ENCODE measurements at places on chromosomes 11 and 22.

- no peak for DNase-seq
Observed at GRCh38 chr11:16572945-16573344, 165.5 kb upstream of the C11orf58 start.

DNA sequence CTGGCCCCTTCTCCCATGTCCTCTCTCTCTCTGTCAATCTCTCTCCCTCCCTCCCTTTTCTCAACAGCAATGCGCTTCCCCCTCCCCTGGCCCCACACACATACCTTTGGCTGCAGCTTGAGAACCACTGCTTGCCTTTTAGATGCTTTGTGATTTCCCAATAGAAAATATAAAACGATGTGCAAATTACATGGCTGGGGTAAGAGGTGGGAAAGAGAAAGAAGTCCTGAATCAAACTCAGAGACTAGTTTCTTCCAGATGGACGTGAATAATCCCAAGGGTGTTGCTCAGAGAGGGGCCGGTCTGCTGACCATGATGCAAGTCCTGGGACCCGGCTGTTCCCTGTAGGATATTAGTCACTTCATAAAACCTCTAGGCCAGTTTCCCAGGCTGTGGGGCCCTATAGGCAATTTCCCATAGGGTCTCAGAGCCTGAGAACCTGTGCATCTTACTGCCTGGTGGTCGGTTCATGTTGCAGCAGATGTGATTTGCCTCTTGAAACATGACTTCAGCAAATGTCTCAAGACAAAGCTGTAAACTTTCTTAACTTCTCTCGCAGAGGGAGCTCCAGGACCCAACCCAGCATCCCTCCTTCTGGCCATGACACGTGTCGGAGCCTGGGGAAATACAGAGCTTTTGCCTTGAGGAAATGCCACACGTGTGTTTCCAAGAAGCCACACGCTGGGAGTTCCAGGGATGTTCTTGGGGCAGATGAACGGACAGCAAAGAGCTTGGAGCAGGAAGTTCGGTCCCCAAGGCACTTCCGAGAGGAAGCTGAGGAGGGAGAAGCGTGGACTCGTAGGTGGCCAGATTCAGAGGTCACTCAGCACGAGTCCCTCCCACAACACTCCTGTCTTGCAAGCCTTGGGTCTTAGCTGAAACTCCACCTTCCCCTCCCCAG lies 34.5 kb upstream of the ETS1 start:
- no peak for DNase-seq

DNA sequence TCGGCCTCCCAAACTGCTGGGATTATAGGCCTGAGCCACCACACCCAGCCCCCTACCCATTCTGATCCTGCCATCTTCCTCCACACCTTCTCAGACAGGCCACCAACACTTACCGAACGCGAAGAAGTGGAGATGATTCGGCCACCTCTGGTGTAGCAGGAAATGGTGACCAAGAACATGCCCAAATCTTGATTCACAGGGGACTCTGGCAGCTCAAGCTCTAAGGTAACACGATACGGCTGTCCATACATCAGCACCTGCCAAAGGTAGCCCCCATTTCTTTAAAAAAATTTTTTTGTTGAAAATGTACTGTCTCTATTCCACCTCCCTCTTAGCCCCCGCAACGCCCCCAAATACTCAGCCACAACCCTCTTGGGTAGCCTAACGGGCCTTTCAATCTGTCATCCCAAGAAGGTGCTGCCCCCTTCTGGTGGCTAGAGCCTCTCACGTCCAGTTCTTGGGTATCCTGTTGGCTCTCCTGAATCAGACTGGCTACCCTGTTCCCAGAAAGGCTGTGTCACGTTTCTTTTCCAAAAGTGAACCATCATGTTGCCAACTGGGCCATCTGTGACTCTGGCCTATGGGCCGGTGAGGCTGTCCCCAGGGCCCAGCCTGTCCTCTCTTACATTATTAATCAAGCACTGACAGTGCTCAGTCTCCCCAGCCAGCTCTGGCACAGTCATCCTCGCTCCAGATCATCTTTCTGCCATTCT lies 5.3 kb upstream of the LRRN4CL start:
- peak; percentile 67 for DNase-seq

DNA sequence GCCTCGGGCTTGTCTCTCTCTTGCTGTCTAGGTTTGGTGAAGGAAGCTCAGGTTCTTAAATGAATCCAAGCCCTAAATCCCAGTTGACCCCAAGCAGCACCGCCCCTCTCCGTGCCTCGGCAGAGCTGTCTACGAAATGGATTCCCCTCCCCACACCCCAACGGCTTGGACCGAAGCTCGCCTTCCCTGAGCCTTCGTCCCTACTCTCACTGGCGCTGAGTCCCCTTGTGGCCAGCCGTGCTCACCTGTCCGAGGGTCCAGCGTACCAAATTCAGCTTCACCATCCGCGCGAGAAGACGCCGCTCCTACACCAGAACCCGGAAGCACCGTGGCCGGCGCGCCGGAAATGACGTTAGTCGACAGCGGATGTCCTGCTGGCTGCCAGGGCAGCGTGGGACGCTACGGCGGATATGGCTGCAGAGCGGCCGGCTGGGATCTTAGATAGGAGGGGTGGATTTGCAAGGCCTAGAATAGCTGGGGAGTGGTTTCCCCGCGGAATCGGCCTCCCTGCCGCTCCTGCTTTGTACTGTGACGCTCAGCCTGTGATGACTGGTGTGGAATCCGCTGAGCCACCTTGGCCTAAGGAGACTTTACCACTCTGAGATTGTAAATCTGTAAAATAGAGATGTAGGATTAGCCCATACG lies at the start of gene TFIP11:
Gene TFIP11 (minus strand): TSS at position 325 of the 645 bp plus-strand sequence. CDS start 2,201 bp downstream, outside the sequence.
- DNase-seq: peak; percentile 92

DNA sequence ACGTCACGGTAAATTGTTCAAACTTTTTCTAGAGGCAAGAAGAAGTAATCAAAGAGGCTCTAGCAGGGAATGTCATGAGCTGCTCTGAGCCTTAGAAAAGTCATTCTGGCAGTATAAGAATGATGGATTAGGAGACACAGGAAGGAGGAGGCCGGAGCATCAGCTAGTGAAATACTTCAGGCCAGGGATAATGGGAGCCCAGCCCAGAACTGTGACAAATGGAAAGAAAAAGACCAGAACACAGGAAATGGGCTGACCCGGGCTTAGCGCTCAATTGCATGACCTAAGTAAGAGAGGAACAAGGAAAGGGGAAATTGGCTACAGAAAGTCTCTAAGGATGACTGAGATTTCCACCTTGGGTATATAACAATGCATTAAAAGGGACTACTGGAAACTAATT lies 108.6 kb downstream of the LARGE1 start:
- DNase-seq: no peak

DNA sequence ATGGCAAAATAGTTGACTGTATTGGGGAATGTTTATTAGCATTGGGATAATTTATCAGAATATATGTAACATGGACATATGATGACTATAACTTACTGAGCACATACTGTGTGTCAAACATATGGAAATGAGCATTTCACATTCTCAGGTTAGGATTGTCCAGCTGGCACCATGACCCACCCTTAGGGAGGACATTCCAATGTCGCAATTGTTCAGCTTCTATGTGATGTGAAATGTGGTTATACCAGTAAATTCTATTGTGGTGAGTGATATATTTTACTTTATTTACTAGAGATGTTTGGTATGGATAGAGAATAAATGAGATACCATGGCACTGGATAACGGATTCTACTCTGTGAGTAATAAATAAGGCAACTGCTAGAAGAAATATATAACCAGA lies 50.4 kb downstream of the OR4A47 start:
- no peak for DNase-seq

DNA sequence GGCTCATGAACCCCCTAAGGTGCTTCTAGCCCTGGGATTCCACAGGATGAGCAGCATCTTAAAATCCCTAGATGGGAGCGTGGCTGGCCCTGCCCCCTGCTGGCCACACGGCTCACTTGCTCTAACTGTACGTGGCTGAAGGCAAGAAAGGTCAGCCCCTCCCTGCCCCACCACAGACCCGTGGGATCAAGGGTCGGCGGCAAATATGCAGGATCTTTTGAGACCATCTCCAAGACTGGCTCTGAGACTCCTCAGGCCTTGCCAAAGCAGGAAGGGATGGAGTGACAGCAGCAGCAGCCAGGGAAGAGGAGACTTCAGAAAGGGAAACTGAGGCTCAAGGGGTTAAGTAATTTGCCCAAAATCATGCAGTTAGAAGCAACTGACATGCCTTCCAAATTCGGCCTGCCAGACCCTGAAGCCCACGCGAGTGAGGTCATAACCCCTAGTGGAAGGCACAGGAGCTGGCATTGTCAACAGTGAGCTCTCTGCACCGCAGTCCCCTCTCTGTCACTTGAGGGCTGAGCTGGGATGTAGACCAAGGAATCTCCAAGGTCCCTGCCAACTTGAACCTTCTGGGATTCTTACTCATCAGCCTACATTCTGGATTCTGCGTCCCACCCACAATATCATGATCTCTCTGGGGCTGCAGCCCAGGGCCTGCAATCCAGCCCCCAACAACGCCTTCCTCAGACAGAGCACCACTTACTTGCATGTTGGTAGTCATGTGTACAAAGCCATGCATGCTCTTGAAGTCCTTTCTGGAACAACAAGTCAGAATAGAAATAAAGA lies 31.4 kb downstream of the CREB3L1 start:
- DNase-seq: peak; percentile 68

- peak; percentile 53 for DNase-seq
Observed at GRCh38 chr11:2156416-2157182, 4.4 kb downstream of the INS start.

DNA sequence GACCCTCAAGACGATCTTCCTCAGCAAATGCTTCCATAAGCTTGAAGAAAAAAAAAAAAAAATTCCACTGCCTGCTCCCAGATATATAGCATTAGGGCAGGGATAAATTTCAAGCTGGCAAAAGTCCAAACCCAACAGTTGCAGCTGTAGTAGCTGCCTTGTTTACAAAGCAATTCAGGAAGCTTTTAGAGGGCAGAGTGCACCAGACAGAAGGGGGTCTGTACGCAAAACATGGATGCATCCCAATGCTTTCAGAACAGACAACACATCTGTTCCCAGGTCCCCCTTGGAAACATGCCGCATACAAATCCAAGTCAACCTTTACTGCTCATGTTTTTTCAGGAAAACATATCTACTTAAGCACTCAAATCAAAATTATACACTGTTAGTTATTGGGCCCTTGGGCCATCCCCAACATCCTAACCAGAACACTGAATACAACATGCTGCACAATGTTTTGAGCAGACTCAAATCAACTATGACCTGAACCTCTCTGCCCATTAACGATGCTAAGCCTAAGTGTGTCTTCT lies 94.5 kb downstream of the CADM1 start:
- DNase-seq: no peak

GRCh38 chr11:7694235-7694634 lies 12.0 kb downstream of the OVCH2 start:
- DNase-seq: no peak

DNA sequence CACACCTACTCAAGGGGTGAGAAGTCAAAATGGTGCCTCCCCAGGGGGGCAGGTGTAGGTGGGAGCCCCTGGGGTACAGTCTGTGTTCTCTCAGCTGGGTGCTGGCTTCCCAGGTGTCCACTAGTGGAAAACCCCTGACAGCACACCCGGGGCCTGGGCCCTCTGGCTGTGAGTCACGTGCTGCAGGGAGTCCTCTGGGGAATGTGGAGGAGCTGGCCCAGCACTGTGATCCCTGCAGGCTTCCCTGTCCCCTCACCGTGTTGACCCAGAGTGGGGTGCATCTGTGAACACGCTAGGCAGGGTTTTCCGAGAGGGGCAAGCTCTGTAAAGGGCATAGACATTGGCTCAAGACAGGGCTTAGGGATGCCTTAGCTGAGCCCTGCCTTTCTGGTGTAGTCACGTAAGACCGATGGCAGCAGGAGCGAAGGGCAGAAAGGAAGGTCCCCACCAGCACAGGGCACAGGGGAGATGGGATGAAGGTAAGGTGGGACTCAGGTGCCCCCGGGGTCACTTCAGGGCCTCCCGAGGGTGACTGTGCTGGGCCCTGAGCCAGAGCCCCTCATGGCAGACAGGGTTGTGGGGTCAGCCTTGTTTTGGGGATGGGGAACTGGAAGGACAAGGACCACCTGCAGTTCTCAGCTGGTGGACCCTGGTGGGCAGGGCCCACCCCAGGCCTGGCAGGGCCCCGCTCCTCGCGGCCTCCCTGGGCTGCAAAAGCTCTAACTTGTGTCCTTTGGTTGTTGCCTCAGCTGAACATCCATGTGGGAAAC lies 14.1 kb downstream of the DERL3 start:
- DNase-seq: no peak

GRCh38 chr11:987671-988070 lies 48.8 kb downstream of the MUC6 start:
- DNase-seq: no peak

DNA sequence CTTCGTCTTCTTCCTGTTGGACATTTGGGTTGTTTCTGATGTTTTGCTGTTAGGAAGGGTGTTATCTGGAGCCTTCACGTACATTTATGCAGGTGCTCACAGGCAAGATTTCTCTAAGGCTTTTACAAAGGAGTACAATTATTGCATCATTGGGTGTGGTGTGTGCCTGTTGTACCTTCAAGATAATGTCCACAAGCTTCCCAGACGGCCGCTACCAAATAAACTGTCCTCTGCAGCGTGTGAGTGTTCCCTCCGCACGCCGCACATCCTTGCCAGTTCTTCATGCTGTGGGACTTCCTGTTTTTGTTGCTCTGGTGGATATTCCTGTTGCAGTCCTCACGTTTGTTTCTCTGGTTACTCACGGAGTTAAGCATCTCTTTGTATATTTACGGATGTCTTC lies 133.3 kb downstream of the TBC1D22A start:
- DNase-seq: no peak

DNA sequence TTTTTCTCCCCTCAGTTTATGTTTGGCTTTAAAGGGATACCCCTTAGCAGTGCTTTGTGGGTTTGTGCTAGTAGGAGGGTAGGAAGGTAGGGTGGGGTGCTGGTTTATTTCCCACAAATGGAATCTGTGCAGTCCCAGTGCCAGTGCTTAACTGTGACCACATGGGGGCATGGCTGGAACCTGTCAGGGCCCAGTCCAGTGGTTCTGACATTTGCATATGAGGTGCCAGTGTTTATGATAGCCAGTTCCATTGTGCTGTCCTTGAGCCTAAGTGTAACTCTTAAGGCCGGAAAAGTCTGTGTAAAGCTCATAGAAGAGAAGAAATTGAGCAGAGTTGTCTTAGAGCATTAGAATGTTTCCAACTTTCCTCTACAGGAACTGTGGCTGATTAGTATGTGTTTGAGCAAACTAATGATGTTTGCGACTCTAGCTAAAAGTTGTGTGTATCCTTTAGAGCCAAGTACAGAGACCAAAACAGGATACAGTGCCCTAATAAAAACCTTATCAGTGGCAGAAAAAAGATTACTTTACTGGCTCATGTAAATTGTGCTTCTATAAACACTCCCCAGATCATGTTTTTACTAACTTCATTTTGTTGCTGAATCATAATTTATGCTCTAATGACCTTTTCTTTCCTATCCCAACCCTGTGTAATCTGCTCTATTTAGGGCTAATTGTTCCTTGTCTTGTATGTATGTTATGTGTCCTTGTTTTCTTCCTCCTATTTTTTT lies 38.1 kb downstream of the DIXDC1 start:
- no peak for DNase-seq

GRCh38 chr11:83835423-83835822 lies 549.3 kb upstream of the CCDC90B start:
- DNase-seq: no peak

DNA sequence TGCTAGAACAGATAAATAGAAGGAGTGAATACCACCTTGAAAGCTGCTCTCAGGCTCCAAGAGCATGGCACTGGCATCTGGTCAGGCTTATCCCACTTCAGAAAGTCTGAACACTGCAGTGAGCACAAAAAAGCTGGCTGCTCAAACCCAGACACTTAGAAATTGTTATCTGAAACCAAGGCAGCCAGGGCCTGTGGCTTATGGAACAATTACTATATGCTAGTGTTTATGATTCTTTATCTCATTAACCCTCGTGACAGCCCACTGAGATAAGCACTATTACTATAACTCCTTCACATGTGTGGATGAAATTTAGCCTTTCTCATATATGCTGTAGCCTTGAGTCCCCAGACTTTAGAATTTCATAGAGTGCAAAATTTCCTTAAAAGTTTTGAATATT lies 400.2 kb downstream of the RAB38 start:
- DNase-seq: no peak

All from stimulated activated CD4-positive, alpha-beta T cell treated with anti-CD3 and anti-CD28 coated beads, Interleukin-12 subunit alpha, Interleukin-12 subunit beta, amount 100 ng/mL, for 4 hours (primary cell).